ENCODE measurements at places on chromosomes 3 and 15.

GRCh38 chr15:68232449-68232848 lies 2.9 kb upstream of the CLN6 start:
- no peak for DNase-seq

DNA sequence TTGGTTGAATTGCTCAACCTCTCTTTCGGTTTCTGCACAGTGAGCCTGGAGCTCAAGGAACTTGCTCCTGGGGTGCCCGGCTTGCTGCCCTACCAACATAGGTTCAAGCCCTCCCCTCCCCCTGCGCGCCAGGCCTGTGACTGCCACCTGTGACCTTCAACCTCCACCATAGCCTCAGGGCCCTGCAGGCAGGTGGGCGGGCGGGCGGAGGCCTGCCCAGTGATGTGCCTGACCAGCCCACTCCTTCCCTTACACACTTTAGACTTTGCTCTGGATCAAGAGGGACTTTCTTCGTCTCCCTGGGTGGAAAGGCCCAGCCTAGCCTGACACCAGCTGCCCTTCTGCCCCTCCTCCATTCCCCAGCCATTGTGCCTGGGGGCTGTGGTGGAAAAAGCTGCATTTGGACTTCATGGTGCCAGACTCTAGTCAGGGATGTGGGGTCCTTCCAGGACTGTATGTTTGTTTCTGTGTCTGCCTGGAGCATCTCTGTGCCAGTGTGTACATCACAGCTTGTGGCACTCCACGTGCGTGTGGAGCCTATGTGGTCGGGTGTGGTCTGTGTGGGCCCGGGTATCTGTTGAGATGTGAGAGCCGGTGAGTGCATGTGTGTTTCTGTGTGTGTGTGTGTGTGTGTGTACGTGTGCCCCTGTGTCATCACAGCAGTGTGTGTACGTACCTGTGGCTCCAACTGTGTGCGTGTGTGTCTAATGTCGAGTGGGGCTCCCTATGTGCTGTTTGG lies 9.5 kb downstream of the PRKCD start:
- DNase-seq = no peak

- DNase-seq = no peak
These were observed 169.0 kb downstream of the GHSR start for GRCh38 chr3:172279191-172279640.

GRCh38 chr3:61810953-61811497 lies 249.7 kb downstream of the PTPRG start:
- no peak for DNase-seq

DNA sequence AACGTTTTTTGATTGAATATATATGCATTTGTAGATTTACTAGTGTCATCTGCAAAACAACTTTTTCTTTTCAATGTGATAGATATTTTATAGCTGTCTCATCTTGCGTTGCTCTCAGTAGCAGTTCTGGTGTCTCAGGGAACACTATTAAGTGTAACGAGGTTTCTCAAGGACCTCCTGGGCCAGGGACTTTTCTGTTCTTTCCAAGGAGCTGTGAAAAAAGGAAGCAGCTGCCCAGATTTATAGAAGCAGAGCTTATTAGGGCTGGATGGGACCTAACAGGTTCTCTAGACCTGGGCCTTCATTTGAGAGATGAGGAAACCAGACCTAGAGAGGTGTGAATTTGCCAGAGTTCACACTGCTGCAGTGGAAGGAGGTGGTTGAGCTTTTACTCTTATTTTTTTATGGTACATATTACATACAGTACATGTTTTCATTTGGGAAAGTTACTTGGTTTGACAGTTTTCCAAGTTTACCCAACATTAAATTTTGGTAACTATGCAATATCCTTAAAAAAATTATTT lies 16.1 kb downstream of the MAP2K1 start:
- DNase-seq = no peak

- no peak for DNase-seq
These were observed 17.9 kb downstream of the TMEM40 start for GRCh38 chr3:12741209-12741608.

DNA sequence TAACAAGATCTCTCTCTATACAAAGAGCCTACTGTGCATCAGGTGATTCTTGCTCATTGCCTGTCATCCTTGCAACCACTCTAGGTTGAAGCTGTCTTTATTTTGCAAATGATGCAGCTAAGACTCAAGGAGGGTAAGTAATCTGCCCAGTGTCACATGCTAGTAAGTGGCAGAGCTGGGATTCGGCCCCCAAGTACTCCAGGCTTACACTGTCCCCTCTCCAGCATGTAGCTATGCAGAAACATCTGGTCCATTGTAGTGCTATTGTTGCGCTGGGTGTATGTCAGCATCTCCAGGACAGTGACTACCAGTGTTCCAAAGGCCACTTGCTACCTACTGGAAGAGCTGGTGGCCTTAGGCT lies 248.9 kb downstream of the SLCO3A1 start:
- DNase-seq = no peak

DNA sequence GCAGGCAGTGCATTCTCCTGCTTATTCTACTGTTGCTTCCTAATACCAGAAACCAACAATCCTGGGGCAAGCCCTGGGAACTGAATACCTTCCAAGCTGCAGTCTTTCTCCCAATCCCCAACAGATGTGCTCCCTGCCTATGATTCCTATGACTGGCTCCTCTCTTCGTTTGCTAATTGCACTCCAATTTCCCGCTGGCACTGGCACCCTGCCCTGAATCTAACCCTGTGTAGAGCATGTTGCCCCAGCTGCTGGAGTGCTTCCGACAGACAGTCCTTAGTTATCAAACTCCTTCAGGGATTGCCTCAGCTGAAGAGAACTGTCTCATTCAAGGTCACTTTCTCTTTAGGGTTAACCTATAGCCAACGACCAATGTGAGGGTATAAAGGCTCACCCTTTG lies 214.1 kb downstream of the NECTIN3 start:
- DNase-seq = no peak
